ENCODE measurements at places on chromosomes 7 and 10.

GRCh38 chr10:50417886-50418830 lies 166.8 kb upstream of the ASAH2 start:
- DNase-seq: no peak

GRCh38 chr10:81848514-81848913 lies 26.5 kb upstream of the NRG3 start:
- no peak for DNase-seq

- DNase-seq: no peak
Observed at GRCh38 chr10:67017218-67017617, 91.4 kb downstream of the LRRTM3 start.

- DNase-seq: peak; percentile 49
Observed at GRCh38 chr7:114048386-114049235, 129.8 kb upstream of the PPP1R3A start.

GRCh38 chr10:99172128-99172738 lies 63.4 kb downstream of the HPSE2 start:
- peak; percentile 24 for DNase-seq

DNA sequence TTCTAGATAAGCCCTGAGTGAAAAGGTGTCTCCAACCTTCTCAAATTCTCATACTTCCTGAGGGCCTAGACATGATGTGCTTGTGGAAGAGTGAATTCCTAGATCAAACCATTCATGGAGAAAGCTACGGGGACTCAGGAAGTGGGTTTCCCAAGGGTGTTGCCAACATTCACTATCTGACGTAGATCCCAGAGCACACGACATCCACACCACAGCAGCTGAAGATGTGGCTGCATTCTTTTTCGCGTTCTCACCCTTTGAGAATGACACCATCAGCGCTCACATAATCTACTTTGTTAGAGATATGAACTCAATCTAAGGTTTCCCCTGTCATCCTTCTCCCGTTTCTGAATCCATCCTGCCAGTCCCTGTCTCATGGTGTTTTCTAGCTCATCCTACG lies 290.8 kb downstream of the DNAJB6 start:
- no peak for DNase-seq

DNA sequence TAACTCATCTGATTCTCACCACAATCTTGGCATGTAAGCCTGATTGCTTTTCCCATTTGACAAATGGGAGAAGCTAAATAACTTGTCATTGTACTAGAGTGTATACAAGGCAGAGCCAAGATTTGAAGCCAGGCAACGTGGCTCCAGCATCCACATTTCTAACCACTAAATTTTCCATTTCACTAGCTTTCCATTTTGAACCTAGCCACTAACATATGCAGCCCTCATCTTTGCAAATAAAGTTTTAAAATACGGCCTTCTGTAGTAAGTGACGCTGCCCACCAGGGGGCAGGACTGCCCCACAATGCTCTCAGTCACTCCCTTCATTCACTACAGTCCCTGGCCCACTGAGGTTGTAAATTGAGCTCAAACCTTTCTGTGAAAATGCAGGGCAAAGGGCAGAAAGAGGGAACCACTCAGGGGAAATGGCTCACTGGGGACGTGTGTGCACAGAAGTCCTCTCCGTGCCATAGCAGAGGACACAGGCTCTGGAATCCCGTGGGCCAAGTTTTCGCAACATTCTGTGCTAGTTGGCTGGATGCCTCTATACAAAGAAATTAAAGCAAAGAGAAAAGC lies 315.7 kb downstream of the TNS3 start:
- DNase-seq: peak; percentile 50

DNA sequence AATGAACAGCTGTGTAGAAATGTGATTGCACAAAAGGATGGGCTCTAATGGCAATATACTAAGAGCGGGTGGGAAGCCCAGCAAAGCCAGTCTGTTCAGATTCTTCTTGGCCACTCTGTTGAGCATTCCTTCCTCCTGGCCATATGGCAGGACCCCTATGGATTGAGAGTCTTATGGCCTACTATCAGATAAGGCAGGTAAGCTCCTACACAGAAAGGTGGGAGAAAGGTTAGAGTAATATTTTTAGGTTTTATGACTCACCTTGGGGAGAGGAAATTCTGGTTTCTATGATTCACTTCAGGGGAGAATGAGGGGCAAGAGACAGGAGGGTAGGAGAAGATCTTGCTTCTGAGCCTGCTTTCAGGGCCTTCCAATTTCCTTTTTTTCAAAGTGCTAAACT lies 15.1 kb upstream of the AKR1B10 start:
- DNase-seq: no peak

DNA sequence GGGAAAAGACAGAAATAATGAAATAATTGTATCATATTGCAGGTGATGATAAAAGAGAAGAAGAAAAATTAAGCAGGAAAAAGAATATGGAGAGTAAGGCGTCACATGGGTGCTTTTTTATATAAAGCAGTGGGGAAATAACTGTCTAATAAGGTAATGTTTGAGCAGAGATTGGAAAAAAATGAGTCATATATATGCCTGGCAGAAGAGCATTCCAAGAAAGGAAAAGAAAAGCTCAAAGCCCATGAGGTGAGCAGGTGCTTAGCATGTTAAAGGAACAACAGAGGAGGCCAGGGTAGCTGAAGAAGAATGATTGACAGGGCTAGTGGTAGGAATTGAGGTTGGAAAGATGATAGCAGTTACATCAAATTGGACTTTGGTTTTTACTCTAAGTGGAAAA lies 739.5 kb downstream of the SORCS1 start:
- no peak for DNase-seq

- no peak for DNase-seq
Observed at GRCh38 chr7:99772565-99772964, 11.4 kb downstream of the CYP3A4 start.

DNA sequence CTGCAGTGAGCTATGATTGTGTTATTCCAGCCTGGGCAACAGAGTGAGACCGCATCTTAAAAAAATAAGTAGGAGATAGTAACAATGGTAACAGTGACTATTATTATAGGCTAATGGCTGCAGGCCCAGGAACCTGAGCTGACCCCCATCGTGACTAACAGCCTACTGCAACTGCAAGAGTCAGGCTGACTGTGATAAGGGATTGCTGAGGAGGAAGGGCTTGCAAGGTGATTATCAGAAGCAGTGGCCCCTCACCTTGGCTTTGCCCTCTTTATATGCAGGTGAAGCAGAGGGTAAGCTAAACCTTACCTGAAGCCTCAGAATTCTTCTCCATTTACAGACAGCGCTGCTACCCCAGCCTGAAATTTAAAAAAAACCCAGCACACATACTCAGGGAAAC lies 83.9 kb upstream of the SDK1 start:
- no peak for DNase-seq
